ENCODE measurements at places on chromosomes 12 and 14.

- DNase-seq: no peak
These were observed 150.8 kb downstream of the FBXL14 start for GRCh38 chr12:1443421-1444141.

DNA sequence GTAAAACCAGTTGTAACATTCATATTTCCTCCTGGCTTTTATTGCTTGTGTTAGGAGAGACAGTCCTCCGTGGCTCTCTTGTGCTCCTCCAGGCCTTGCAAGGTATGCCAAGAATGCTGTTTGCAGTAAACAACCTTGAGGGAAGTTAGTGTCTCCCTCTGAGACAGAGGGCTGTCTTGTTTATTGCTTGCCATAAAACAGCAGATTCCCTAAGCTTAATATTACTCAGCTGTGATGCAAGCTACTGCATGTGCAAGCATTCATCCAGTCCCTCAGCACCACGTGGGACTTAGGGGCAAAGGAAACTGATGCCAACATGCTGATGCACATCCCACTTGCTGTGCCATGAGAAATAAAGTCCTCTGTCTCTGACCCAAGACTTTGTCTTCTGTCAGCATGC lies 6.6 kb downstream of the POMT2 start:
- DNase-seq: no peak

DNA sequence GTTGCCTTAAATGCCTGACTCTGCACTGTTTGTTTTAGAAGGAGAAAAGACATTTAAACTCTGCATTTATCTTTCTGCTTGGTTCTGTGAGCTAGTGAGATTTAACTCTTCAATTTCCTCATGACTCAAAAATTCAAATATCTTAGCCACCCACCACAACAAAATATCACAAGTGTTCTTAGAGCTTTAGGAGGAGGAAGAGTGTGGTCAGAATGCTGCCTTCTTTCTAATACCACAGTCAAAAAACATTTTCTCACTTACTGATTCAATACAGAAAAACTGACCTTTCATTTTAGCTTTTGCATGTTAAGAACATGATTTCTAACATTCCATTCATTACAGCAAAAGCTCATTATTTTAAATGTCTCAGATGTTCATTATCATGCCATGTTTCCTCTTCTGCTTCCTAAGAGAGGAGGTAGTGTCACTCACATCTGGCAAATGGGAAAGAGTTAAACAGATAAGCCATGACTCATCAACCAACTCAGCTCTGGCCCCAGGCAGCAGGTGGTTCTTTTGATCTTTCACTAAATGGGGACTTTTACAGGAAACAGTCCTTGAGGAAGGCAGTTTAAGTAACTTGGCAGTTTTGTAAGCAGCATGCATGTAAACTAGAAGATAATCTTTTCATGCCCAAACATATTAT lies 56.4 kb upstream of the RNU6-8 start:
- no peak for DNase-seq

GRCh38 chr14:36346052-36346451 lies 25.6 kb upstream of the MBIP start:
- no peak for DNase-seq

GRCh38 chr12:13181375-13182070 lies 15.0 kb upstream of the EMP1 start:
- no peak for DNase-seq

- no peak for DNase-seq
These were observed 127.1 kb downstream of the DIO2 start for GRCh38 chr14:80084196-80084595.

DNA sequence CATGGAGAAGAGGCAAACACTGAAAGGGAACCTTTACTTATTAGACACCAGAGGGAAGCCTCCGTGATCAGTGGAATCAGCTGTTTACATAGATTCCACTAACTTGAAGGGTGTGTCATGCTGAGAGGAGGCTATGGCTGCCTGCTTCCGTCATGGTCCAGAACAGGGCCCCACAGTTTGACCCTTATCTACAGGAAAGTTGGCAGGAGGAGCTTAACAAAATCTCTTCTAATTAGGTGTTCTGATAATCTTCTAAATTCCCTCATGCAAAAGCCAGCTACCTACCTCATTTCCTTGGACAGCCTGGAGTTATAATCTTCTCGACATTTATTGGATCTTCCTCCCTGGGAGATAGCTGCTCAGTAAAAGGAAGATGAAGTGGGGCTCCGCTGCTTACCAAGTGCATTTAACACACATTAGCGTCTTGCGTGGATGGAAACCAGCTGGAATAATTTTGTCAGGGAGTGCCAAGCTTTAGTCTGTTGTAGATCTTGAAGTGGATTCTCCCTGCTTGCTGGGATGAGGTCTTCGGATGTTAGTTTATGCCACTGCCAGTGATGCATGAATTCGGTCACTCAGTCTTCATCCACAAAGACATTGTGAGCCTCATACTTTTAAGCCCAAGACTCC lies 171.0 kb downstream of the PAH start:
- no peak for DNase-seq

- DNase-seq: no peak
These were observed 386.8 kb downstream of the BCAT1 start for GRCh38 chr12:24561882-24562770.

- DNase-seq: no peak
These were observed 7.1 kb upstream of the WASHC4 start for GRCh38 chr12:105100207-105100985.

GRCh38 chr12:132717531-132718387 lies 7.1 kb downstream of the PGAM5 start:
- DNase-seq: no peak

DNA sequence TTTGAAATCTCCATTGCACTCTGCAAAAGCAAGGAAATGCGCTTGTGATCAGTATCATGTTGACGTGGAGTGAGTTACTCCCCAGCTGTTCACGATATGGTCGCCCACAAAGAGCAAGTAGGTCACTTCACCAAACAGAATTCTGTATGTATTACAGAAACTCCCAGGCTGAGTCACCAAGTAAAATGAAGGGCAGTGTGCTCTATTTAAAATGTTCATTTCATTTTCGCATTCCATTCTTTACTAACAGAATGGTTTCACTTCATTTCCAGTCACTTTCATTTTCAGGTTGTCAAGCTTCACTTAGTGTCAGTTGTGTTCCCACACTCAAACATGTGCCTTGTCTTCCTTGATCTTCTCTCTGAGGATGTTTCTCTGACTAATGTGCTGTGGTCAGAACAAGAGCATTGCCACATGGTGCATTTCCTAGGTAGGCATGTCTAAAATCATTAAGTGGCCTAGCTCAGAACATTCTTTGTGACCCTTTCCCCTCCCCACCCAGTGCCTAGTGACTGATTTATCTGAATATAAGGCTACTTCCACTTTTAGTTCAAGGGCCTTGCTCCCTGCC lies 391.2 kb downstream of the RAD51B start:
- peak; percentile 68 for DNase-seq

- no peak for DNase-seq
These were observed 1.7 kb upstream of the NEK9 start for GRCh38 chr14:75128596-75128990.

DNA sequence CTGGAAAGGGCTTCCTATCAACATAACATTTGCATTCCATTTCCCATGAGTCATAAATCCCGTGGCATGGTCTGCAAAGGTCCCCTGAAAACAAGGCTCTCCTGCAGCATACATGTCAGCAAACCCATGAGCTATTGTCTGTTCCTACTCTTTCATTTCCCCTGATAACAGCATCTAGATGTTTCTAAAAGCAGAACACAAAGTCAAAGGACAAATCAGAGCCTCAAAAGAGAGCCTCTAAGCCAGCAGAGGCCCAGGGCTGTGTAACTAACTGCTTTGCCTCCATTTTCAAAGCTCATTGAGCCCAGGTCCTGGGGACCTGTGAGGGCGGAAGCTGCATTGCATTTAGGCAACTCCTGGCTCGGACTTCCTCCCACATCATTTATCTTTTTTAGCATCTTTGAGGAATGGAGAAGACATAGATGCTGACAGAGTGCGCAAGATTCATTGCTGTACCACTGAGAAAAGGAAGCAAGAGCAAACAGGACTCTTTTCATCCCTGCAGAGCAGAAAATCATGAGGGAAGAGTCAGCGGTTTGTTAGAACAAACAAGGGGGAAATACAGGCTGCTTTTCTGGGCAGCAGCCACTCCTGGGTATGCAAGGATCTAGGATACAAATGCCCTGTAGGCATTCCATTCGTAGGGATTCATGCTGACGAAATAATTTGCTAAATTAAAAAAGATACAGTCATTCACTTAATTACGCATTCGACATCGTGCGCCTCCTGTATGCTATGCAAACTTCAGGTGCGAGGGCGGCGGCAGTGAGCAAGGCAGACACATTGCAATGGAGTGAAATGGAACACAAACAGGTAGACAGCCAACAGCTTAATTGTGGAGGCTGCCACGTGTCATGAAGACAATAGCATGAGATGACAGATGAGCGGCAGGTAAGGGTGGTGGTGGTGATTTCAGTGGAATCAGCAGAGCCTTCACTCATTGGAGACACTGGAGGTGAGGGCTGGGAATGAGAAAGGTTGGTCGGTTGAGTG lies 131.0 kb downstream of the TMEM132D start:
- DNase-seq: no peak

DNA sequence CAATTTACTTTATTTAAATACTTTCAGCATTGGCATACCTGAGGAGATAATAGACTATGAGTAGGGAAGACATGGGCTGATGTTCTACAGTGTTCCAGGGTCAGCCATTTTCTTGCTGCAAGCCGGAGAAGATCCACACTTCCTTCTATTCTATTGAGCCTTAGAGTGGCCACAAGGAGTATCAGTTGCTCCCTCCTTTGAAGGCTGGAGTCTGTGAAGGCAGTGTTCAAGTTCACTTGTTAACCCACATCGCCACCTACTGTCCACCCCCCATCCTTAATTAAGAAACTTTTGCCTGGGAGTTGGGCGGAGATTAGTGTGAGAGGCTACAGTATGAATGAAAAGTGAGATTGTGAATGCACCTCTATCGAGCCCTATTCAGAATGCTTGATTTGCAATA lies 666.6 kb downstream of the NRXN3 start:
- DNase-seq: no peak

DNA sequence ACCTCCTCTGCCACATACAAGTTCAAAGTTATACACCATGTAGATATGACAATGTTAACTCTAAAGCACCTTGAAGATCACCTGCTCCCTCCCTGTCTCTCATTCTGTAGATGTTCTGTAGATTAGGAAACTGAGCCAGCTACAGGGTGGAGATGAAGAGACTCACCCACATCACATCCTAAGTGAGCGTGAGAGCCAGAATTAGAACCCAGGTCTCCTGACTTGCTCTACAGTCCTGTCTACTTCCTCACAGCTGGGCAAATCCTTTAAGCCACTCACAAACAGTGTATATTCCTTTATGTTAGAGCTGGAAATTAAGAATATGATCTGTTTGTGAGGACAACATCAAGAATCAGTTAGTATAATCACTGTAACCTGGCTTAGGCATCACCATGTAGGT lies 1.8 kb downstream of the APPL2 start:
- no peak for DNase-seq

DNA sequence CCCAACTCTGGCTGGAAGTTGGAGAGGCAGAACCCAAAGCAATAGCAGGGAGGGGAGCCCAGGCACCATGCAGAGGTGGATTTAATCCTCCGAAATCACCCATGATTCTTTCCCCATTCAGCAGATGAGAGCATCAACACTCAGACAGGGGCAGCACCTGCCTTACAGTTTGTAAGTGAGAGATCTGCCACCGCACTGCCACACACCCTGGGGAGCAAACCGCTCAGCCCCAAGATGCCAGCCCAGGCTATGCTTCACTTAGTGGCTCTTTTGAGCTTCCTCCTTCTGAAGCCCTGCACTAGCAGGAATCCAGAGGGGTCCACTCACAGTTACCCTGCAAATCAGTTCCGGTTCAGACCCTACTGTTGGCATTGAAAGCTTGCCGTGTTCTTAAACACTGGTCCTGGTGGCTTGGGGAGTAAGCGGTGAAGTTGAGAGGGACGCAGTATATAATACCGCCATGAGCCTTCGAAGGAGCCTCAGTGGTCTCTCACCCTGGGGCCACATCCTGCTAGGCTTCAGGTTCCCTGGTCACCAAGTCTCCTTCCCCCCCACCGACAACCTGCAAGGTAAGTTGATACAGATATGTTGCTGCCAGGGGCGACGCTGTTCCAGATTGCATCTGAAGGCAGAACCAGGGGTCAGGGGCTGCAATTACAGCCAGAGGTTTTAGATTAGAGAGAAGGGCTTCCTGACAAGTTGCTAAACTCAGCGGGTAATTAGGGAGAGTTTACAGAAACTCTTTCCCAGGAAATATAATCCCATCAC lies 72.0 kb upstream of the CCND2 start:
- DNase-seq: no peak
